ENCODE measurements at places on chromosomes 2 and 18.

GRCh38 chr2:65386989-65387388, 45.4 kb downstream of the SPRED2 start:
- DNase-seq = no peak

- DNase-seq = no peak
Observed at GRCh38 chr2:115733190-115733775, 1290.8 kb downstream of the DPP10 start.

DNA sequence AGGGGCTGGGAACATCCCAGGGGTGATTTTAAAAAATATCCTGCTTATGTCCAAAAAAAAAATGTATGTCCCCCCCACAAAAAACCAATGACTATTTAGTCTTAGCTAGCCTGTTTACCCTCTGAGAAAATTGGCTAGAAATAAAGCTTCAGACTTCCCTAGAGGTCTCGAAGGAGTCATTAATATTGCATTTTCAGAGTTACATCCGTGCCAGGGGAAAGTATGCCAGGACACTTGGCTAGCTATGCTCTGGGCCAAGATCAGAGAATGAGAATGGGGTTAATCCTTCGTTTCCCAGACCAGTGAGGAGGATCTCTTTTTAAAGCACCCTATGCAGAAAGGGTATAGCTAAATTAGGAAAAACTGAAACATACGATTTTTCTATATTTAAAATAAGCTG, 183.6 kb downstream of the MC4R start:
- no peak for DNase-seq

DNA sequence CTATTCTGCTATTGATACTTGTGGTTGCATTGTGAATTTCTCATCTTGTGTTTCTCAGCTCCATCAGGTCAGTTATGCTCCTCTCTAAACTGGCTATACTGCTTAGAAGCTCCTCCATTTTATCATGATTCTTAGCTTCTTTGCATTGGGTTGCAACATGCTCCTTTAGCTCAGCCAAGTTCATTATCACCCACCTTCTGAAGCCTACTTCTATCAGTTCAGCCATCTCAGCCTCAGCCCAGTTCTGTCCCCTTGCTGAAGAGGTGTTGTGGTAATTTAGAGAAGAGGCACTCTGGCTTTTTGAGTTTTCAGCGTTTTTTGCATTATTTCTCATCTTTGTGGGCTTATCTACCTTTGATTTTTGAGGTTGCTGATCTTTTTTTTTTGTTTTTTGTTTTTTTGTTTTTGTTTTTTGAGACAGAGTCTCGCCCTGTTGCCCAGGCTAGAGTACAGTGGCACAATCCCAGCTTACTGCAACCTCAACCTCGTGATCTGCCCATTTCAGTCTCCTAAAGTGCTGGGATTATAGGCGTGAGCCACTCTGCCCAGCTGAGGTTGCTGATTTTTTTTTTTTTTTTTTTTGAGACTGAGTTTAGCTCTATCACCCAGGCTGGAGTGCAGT, 36.0 kb downstream of the ANKRD12 start:
- DNase-seq = no peak

DNA sequence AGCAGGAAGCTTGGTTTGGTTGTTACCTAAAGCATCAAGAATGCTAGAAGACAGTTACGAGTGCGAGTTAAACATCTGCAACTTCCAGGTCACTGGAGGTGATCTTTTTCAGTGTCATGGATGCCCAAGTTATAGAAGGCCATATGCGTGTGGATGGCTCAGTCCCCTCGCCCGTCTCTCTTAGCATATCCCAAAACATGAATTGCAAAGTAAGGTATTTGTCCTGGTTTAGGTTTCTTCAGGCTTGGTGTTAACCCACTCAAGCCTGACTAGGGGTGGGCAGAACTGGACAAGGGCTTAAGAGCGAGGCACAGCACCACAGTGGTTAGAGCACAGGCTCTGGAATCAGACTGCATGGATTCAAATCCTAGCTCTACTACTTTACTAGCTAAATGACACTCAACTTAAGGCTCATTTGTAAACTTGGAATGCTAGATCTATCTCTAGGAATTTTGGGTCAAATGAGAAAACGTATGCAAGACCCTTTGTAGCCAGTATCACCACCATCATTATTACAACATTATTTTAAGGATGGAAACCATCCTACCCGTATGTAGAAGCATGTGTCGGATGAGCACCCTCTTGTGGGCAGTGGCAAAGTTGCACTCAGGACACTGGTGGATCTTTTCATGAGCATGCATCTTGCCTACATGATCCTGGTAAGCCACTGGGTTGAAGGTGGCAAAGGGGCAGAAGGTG, 11.2 kb downstream of the ZNF142 start:
- DNase-seq = peak; percentile 65

DNA sequence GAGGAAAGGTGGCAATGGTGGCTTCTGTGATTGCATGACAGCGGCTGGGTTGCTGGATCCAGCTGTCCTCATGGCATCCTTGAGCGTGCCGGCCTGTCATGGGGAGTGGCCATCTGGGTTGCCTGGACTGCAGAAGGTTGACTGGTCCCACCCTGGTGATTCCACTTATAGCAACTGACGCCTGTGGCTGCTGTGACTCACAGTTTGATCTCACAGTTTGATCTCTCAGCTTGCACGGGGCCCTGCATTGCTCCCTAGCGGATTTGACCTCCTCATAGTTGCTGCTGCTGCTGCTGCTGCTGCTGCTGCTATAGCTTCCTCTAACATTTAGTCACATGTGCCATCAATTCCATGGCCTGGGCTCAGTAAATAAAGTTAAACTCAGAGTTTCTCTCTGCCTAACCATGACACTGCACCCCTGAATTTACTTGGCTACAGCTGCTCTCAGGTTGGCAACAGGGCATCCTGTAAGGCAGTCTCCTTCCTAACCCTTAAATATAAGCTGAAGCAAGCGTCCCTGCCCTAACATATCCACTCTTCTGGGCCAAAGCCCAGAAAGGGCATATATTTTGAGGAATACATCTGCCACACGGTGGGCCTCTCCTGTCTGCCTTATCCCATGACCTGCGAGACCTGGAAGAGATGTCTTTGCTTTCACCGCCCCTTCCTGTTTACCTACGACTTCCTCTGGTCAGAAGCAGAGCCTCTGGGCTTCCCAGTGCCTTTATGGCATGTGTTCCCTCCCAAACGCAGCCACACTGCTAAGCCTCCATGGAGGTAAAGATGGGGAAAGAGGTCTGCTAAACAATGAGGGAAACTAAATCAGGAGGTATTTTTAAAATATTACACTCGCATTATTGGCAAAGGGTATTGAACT, 37.8 kb upstream of the CCDC150 start:
- no peak for DNase-seq

- DNase-seq = no peak
Observed at GRCh38 chr2:161586517-161587167, 37.6 kb upstream of the SLC4A10 start.

DNA sequence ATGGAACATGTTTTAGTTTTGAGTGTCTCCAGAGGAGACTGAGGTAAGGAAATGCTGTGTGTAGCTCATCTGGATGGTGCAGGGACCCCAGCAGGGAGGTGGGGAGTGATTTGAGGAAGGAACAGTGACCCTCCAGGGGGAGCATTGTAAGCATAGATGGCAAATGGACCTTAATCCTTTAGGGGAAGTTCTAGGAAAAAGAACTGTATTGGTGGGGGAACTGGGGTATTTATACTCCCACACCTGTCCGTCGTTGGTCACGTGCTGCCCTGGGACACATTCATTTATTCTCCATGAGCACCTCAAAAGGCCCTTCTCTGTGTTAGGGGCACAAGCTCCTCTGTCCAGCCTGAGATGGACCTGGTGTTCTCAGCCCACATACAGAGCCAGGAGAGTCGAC, 233.9 kb upstream of the HDAC4 start:
- no peak for DNase-seq

DNA sequence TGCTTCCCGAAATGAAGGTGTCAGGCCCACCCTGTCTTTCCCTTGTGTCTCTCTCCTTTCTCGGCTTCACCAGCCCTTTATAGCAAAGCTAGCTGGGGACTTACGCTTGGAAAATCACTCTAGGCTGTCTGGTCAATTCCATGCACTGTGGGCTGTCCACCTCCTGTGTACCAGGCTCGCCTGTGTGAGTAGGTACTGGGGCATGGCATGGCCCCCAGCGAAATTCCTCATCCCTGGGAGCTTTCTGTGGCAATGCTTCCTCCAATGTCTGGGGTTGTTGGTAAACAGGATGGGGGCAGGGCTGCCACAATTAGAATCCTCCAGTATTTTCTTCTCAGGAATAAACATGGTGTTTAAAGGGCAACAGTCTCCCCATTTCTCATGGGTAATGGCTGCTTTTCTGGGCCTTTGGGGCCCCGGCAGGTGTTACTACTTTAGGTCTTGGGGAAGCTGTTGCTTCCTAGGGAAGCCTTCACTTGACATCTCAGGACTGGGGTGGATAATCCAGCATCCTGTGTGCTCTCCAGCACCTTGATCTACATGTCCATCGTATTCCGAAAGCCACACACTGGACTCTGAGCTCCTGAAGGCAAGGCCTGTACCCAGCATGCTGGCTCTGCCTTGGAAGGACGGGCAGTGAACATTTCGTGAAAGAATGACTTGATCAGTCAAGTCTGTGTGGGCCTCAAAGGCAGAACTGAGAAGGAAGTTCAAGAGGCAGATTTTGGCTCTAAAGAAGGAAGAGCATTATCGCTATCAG, 21.1 kb downstream of the RHOB start:
- no peak for DNase-seq

All from CD4-positive, alpha-beta T cell treated with Interferon alpha-2 for 1 hour (primary cell).